ENCODE measurements at places on chromosomes 3 and 15.

DNA sequence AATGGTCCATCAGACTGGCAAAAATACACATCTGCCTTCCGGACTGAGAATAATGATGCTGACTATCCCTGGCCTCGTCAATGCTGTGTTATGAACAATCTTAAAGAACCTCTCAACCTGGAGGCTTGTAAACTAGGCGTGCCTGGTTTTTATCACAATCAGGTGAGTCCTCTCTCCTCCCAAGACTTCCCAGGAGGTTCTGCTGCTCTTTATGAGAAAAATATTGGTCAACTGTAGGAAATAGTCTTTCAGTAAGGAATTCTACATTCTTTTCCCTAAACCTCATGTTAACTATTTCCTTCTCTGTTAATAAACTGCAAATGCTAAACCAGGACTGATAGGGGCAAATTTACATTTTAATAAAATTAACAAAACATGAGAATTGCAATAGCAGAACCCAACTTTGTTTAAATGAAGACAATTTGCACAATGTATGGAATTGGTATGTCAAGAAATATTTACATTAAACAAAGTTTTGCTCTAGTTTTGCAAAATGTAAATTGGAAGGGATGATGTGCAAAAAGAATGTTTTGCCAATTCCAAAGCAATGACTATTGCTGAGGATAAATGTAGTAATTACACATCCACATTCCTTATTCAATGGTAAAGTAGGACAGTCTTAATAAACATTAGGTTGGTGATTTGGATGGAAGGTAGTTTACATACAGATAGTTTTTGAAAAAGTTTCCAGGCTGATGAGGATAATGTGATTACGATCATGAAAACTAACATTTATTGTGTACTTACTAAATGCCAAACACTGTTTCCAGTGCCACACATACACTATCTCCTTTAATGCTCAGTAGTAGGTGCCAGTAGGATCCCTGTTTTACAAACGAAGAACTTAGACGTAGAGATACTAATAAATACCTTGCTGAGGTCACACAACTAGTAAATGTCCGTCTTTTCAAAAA lies 21.1 kb downstream of the UPK1B start:
- DNase-seq = no peak

- no peak for DNase-seq
Measured at GRCh38 chr15:22808761-22809280, 22.4 kb downstream of the NIPA1 start.

DNA sequence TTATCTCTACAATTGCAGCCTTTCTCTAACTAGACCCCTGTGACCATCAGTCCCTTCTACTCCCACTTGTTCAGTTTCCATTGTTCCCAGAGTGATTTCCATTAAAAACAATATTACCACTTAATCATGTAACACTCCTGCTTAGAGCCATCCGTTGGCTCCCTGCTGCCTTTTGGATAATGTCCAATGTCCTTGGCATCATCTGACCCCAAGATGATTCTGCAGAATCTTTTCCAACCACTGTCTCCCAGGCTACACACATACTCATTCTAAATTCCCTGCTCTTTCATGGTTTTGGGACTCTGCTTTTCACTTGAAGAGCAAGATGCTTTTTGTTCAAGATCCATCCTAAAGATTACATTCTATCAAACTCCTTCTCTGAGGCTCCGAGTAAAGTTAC lies 7.1 kb downstream of the KCNH8 start:
- no peak for DNase-seq

DNA sequence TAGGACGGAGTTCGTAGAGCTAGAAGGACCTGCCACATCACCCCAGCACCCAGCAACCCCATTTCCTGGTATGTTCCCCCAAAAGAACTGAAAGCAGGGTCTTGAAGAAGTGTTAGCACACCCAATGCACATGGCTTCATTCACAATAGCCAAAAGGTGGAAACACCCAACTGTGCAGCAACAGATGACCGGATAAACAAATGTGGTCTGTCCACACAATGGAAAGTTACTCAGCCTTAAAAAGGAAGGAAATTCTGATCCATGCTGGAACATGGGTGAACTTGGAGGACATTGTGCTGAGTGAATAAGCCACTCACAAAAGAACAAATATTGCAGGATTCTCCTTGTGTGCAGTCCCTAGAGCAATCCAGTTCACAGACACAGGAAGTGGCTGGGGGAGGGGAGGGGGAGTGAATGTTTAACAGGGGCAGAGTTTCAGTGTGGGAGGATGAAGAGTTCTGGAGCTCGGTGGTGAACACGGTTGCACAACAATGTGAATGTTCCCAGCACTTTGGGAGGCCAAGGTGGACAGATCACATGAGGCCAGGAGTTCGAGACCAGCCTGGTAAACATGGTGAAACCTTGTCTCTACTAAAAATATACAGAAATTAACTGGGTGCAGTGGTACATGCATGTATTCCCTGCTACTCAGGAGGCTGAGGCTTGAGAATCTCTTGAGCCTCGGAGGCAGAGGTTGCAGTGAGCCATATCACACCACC lies 157.5 kb downstream of the NUP210 start:
- DNase-seq = no peak

- peak; percentile 66 for DNase-seq
Measured at GRCh38 chr3:189355481-189356201, 183.9 kb downstream of the TPRG1 start.

DNA sequence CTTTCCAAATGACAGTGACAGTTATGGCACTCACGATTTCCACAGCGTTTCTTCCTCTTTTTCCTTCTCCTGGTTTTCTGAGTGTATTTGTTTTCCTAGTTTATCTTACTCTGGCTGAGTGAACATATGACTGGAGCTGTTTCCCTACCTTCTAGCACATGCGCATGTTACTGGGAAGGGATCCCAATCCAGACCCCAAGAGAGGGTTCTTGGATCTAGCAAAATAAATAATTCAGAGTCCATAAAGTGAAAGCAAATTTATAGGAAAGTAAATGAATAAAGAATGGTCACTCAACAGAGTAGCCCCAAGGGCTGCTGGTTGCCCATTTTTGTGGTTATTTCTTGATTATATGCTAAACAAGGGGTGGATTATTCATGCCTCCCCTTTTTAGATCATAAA lies 23.8 kb downstream of the METTL6 start:
- no peak for DNase-seq

DNA sequence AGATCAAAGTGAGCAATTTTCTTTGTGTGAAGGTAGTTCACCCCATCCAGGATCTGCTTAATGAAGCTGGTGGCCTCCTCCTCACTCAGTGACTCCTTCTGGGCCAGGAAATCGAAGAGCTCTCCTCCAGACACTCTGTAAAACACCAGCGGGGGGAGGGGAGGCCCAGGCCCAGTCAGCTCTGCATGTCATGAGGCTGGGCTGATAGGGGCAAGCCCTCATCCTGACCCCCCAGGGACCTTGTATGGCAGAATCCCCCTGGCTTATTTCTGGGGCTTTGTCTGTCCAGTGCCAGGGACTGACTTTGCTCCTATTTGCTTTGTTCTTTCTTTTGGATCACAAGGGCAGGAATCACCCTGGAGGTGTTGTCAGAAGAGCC lies 74.9 kb downstream of the DAPK2 start:
- DNase-seq = peak; percentile 49

DNA sequence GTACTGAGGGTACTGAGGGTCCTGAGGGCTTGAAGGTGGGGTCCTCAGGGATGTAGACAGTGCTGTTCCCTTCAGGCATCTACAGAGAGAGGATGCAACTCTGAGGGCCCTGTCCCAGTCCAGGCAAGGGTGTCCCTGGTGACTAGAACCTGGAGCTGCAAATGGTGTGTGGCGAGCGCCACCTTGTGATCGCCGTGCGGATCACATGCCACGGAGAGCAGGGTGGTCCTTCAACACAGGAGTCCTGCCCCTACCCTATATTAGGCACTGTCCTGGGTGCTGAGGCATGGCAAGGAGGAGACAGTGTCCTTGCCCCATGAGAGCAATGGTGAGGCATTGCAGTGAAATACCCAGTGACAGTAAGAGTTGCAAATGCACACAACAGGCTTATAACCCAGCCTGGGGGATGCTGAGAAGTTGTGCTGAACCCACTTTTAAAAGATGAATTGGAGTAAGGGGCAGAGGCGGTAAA lies 23.6 kb downstream of the RHCG start:
- peak; percentile 11 for DNase-seq

DNA sequence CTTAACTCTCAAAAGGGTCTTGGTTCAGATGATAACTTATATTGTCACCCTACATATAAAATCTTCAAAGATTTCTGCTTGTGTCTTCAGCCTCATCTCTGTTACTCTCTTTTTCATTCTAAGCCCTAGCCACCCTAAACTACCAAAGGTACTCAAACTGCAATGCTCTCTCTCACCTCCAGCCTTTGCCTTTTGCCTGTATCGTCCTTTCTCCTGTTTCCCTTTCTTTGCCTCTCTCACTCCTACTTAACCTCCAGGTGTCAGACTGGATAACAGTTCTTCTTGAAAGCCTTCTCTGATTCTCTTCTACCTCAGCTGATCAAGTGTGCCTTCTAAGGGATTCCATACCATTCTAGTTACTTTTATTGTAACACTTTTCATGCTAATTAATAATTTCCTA lies 149.8 kb downstream of the SERPINI1 start:
- no peak for DNase-seq

- no peak for DNase-seq
Measured at GRCh38 chr3:27616031-27616430, 106.1 kb downstream of the EOMES start.

DNA sequence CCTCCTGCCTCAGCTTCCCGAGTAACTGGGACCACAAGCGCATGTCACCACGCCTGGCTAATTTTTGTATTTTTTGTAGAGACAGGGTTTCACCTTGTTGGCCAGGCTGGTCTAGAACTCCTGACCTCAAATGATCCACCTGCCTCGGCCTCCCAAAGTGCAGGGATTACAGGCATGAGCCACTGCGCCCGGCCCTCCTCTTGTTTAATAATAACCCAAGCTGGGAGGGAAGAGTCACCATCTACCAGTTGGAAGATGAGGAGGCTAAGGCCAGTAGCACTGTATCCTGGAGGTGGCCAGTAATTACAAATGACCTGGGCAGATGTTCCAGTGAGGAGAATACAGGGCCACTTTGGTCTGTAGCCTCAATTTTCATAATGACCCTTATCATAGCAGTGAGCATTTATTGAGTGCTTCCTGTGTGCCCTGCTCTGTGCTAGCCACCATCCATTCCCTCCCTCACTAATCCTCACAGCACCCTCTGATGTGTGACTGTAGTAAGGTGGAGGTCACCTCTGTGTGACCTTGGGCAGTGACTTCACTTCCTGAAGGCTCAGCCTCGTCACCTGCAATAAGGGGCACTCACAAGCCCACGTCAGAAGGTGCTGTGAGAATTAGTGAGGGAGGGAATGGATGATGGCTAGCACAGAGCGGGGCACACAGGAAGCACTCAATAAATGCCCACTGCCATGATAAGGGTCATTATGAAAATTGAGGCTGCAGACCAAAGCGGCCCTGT lies 64.2 kb downstream of the ABTB1 start:
- no peak for DNase-seq

GRCh38 chr3:45670991-45671390 lies 18.2 kb upstream of the SACM1L start:
- no peak for DNase-seq

GRCh38 chr15:60672400-60672799 lies 193.5 kb upstream of the ICE2 start:
- peak; percentile 39 for DNase-seq

DNA sequence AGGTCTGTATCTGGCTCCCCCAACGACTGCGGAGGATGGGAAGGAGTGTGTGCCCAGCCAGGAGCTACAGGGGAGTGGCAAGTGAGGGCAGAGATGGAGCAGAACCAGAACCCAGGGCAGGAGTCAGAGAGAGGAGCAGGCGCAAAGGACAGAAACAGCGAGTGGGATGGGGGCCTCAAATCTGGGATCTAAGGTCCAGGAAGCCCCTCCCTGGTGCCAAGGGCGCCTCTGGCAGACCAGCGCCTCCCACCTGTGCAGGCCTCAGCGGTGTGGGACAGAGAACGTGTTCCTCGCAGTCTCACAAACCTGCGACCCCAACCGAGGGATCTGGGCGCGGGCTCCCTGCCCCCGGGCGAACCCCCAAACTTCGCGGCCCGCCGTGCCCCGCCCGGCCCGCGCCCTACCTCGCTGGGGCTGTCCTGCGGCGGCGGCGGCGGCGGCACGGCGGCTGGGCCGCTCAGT lies 301 bp downstream of the PCBP4 start:
- DNase-seq = no peak

All from CD4-positive, alpha-beta T cell treated with Interleukin-17A for 1 hour (primary cell).